ENCODE measurements at places on chromosomes 3 and 15.

- DNase-seq, result no peak
Observed at GRCh38 chr3:171250444-171250843, 209.8 kb downstream of the TNIK start.

- no peak for DNase-seq
Observed at GRCh38 chr3:100830931-100831330, 121.6 kb downstream of the TFG start.

DNA sequence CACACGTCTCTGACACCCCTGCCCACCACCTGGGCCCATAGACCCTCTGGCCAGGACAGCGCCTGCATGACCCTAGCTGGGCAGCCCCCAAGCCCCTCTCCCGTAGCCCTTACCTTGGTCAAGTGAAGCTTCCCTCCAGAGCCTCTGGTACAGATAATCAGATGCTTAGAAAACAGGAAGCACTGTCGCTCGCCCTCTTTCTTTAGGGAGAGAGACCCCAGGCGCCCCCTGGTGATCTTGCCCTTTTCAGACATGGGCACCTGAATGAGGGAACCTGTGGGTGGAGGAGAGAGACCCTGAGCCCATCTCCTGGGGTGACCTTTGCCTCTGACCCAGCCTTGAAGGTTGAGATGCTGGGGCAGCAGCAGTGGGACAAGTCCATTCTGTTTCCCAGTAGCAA is 65.4 kb downstream of the RASGRF1 start:
- DNase-seq, result no peak

DNA sequence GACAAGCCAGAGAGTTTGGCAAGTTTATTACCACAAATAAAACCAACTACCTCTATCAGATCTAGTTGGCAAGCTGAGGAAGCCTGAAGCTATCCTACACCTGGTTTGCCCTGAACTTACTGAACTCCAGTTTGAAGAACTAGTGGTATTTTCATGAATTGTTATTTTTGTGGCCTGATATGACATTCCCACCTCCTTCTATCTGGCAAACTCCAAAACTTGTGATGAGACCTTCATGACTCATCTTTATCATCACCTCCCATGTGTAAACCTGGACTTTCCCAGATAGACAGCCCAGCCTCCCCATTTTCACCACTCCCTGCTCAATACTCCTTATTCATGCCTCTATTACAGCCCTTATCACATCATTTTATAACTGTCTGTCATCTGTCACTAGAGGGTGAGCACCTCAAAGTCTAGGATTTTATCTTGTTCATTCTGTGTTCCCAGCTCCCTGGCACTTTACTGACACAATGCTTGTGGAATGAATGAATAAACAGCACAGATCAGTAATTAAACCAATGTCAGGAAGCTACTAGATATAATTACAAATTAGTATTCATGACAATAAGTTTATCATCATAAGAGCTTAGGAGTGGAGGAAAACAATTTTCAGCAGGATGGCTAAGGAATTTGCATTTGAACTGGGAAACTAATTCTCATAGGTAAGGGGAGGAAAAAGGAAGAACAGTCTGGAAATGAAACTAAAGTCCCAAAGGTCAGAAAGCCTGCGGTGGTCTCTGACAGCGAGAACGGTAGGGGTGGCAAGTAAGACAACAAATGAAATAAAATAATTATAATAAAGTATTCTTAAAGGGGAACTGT is 13.2 kb upstream of the TRANK1 start:
- DNase-seq, result no peak

DNA sequence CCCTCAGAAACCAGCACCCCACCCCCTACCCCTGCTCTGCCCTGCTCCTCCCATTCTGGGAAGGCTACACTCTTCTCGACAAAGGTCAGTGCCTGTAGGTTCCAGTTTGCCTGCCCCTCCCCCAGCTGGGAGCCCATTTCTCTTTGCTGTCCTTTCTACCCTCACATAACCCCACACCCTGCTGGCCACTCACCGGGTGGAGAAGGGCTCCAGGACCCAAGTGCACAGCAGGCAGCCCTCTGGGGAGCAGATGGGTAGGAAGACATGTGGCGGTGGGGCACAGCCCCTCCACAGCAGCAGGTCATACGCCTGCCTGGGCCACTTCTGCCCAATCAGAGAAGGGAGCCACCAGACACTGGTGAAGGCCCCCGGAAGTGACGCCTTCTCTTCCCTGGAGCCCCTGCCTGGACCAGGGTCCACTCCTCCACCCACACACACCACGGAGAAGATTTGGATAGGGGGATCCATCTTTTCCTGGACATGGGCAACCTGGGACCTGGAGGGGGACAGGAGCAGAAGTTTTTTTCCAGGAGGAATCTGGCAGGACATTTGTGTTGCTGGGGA is at the start of gene THPO:
THPO (minus strand) TSS at position 326 of the 564 bp plus-strand sequence. CDS start 1,948 bp downstream, outside the sequence.
- no peak for DNase-seq

GRCh38 chr3:5205165-5205941 is 17.8 kb downstream of the EDEM1 start:
- DNase-seq, result no peak

GRCh38 chr3:46998121-46998851 is 18.8 kb downstream of the NBEAL2 start:
- DNase-seq, result peak; percentile 75

DNA sequence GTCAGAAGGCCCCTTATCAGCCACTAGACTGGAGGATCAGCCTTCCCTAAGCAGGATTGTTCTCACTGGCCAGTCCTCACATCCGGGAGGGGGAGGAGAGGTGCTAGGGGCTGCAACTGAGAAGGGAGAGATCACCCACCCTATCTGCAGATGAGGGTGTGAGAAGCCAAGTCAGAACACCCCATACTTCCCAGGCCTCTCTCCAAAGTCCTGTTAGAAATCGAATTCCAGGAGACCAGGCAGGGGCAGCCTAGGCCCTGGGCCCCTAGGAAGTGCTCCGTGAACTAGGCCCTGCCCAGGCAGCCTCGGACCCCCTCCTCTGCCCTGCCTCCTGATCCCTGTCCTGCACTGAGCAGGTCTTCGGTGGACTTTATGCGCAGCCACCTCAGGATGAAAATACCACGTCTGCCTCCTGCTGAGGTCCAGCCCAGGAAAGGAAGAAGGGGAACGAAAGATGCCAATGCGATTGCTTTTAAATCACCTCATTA is 933 bp downstream of the DZIP1L start:
- DNase-seq, result no peak

- no peak for DNase-seq
Observed at GRCh38 chr3:16300307-16300706, 35.3 kb downstream of the OXNAD1 start.
